NCI-H1092 (cell line): ENCODE measurements at places on chromosomes 7 and 10.

DNA sequence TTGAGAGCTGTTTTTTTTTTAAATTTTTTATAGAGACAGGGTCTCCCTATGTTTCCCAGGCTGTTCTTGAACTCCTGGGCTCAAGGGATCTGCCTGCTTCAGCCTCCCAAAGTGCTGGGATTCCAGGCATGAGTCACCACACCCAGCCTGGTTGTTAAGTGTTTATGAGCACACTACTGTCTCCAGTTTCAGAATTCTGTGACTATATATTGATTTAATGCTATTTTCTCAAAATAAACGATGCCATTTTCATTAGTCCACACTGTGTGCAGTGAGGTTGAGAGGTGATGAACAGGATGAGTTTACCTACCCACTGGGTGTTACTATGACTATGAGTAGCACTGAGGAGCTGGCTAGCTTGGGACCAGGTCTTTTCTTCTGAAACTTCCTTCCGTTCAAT lies 110.9 kb upstream of the FAM180A start:
- no peak for DNase-seq

GRCh38 chr7:66239467-66239856 lies 34.3 kb downstream of the TPST1 start:
- DNase-seq, result no peak

GRCh38 chr7:84784450-84784849 lies 402.4 kb downstream of the SEMA3D start:
- DNase-seq, result no peak

DNA sequence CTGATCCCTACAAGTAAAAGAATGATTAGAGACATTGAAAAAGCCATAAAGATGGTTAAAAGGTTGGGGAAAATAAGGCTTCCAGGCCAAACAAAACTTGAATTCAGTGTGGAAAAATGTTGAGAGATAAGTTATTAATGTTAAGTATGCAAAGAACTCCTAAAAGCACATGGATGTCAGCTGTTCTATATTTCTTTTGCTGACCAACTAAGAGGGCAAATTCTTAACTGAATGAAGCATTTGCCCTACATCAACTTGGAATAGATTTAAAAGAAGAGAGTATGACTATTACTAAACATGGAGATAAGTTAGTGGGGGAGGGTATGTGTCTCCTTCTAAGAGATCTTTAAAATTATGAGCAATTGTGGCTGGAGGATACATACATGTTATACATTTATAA lies 124.8 kb downstream of the KIAA1217 start:
- DNase-seq, result no peak

DNA sequence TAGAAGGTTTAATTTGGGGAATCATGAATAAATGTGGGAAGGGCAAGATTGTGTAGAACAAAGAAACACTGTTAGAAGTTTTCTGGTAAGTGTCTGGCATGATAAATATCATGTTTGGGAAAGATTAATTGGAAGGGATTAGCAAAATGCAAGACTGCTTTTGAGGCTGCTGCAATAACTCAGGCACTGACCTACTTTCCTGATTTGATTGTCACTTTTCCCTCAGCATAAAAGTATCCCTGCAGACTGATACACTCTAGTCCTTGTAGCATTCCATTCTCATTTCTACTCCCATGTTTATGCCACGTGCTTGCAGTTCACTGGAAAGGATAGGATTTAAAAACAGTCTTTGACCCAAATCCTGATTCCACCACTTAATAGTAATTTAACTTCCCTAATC lies 303.3 kb upstream of the SEMA3A start:
- no peak for DNase-seq

DNA sequence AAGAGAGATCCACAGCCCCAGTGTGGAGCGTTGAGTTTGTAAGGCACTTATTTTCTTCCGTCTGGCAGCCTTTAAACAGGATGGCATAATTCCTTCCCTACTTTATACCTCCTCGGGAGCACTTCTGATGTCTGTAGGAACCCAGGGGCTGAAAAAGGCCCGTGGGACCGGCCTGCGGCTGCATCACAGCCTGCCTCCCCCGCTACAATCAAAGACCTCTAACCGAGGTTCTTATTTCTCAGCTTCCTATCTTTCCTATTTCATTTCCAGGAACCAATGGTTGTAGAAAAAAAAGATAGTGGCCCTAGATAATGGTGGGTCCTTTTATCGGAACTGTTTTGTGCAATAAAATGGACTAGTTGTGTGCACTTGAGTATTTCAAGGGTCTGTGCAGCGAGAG lies 4.1 kb upstream of the CTBP2 start:
- no peak for DNase-seq

DNA sequence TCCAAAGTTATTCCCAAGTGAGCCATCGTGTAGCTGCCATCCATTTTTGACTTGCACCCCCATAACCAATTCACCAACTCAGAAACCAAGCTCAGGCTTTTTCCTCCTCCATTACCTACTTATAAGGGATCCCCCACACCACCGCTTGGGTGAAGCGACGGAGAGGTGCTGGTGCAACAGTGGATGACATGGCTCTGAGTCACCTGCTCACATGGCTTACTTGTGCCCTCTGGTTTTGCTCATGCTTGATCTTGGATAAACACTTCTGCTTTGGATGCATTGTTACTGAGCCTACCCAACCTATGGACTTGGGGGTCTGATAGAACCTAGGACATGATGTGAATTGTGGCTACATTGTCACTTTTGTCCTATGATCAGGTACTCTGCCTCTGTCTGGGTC lies 12.0 kb upstream of the AKR1B1 start:
- DNase-seq, result no peak

GRCh38 chr7:39211581-39211980 lies 233.9 kb downstream of the POU6F2 start:
- DNase-seq, result no peak
